ENCODE measurements at places on chromosomes 7 and 10.

- DNase-seq, result peak; percentile 63
These were observed 6.0 kb downstream of the PRR15 start for GRCh38 chr7:29569648-29570047.

DNA sequence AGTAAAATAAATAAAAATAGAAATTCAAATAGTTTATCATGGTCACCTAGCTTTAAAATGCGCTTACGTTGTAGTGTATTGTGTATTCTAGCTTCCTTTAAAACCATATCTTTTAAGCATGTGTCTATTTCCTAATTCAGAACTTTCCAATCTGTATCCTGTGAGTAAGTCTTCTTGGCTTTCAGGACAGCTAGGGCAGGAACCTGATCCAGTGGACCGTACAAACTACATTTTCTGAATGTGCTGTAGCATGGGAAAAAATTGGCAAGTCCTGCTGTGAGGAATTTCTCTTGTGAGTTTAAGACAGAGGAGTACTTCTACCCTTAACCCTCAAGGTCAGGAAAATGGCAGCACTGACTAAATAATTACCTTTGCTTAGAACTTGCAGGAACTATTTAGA is 12.1 kb downstream of the OPN1SW start:
- DNase-seq, result no peak

GRCh38 chr7:149414745-149415390 is 46.0 kb downstream of the ZNF777 start:
- DNase-seq, result no peak

- no peak for DNase-seq
These were observed 757 bp upstream of the GRID1 start for GRCh38 chr10:86367152-86367951.

DNA sequence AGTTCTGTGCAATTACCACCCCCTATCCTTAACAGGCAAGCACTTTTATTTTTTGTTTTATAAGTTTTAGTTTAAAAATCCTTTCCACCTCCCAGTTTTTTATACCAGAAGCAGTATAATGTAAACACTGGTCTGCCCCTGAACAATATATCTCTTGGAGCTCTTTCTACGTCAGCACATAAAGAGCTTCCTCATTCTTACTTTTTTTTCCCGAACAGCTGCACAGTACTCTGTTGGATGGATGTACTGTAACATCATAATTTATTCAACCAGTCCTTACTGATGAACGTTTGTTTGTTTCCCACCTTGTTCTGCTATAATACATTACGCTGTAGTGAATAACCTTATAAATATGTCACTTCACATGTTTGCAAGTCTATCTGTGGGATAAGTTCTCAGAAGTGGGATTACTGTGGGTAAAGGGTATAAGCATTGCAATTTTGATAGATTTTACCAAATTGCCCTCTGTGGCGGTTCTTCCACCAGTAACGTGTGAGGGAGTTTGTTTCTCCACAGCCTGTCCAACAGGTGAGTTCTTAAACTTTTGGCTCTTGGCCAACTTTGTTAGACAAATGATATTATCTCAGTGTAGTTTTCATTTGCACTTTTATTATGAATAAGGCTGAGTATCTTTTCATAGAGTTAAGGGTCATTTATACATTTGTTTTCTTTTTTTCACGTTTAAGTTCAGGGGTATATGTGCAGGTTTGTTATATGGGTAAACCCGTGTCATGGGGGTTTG is 32.8 kb downstream of the ADRA2A start:
- no peak for DNase-seq

GRCh38 chr7:143410521-143411004 is 1.9 kb upstream of the EPHA1 start:
- DNase-seq, result no peak

All from HepG2 (cell line).